ENCODE measurements at places on chromosomes 4 and X.

- no peak for DNase-seq
Measured at GRCh38 chrX:41889317-41890025, 33.9 kb downstream of the CASK start.

GRCh38 chrX:71652405-71652804 lies 14.9 kb upstream of the LOC101059915 start:
- peak; percentile 41 for DNase-seq

GRCh38 chrX:129641469-129641868 lies 13.3 kb downstream of the APLN start:
- DNase-seq = no peak

DNA sequence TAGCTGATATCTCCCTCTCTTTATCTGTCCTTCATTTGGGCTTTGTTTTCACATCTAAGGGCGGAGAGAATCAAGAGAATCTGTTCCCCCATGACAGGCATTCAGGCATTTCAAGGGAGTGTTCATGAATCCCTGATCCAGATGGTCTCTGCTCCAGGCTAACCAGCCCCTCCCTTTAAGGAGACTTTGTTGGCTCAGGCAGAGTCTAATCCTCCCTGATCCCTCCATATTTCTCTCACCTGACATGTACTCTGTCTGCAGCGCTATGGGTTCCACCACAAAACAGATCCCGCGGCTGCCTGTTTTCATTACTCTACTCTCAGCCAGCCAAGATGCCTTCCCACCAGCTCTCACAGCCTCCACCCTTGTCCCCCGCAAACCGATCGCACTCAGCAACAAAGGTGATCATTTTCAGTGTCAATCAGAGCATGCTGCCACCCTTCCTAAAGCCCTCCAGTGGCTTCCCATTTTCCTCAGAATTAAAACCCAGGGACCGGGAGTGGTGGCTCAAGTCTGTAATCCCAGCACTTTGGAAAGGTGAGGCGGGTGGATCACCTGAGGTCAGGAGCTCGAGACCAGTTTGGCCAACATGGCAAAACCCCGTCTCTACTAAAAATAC lies 30.3 kb upstream of the SLC2A9 start:
- no peak for DNase-seq

GRCh38 chr4:155072417-155072816 lies 136.0 kb upstream of the NPY2R start:
- no peak for DNase-seq

DNA sequence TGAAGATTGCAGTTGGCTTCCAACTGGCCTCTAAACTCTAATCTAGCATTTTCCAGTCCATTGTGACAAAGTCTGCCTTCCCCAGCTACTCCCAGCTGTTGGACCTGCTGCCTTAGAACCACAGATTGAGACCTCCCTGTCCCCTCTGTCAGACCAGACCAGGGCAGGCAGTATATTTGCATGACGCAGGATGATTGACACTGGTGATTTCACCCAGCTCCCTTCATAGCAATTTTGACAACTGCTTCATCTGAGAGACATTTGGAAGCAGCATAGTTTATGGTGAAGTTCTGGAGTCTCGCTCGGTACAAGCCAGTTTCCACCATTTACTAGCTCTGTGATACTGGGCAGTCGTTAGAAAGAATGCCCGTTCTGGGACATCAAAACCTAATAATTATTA lies 2.5 kb downstream of the CYP4V2 start:
- no peak for DNase-seq

- no peak for DNase-seq
Measured at GRCh38 chr4:158208963-158209640, 1.2 kb upstream of the TMEM144 start.

DNA sequence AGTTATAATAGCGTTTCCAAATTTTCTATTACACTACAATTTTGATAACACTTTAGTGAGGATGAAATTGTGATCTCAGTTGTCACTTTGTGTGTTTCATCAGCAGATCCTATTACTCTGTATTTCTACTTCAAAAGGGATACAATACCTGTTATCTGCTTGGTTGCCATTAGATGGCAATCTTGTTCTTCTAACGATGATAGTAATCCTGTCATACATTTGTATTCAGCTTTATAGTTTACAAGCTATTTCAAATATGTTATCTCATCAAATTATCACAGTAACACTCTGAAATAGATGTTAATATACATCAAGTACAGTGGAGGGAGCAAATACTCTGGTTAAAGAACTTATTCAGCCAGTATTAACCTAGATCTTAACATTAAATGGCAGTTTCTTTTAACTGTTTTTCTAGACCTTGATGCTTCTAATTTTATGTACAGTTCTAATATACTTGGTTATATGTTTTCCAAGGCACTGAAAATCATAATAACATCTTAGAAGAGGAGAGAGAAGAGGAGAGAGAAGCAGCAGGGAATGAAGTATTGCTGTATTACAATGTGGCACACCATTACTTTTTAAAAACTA lies 292.0 kb downstream of the CCSER1 start:
- no peak for DNase-seq

GRCh38 chr4:141896687-141897086 lies 260.3 kb downstream of the IL15 start:
- DNase-seq = no peak

- no peak for DNase-seq
Measured at GRCh38 chr4:161287678-161288352, 876.0 kb downstream of the FSTL5 start.

DNA sequence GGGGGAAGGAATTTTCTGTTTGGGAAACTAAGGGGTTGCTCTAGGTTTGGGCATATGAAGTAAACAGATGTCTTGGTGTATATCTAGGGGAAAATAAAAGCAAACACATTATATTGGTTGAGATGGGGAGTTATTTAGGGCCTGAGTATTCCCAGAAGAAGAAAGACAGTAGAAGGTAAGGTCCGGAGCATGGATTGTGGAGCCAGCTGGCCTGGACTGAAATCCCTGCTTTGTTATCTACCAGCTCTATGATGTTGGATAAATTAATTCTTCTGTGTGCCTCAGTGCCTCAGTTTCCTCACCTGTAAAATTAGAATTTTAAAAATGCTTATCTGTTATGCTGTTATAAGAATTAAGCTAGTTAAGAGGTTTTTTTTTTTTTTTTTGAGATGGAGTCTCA lies 272.3 kb upstream of the RPS6KA3 start:
- DNase-seq = no peak

GRCh38 chr4:86961605-86962295 lies 26.9 kb downstream of the AFF1 start:
- no peak for DNase-seq

GRCh38 chr4:112513971-112514646 lies 1.9 kb downstream of the NEUROG2 start:
- DNase-seq = no peak

DNA sequence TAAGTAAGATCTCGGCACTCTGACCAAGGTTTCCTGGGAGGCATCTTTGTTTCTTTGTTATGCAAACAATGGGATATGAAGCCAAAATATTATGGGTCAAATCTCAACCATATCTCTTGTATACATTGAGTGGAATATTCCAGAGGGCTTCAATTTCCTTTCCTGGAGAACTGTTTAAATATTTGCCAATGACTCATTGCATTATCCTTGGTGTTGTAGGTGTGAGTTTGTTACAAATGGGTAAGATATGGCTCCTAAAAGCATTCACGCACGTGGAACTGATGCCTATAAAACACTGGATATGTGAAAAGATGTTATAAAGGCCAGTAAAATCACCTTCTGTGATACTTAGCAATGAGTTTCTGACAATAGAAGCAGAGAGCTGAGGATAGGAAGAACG lies 150.5 kb upstream of the WDR1 start:
- DNase-seq = no peak

GRCh38 chrX:72201836-72202536 lies 20.4 kb downstream of the PIN4 start:
- DNase-seq = no peak

DNA sequence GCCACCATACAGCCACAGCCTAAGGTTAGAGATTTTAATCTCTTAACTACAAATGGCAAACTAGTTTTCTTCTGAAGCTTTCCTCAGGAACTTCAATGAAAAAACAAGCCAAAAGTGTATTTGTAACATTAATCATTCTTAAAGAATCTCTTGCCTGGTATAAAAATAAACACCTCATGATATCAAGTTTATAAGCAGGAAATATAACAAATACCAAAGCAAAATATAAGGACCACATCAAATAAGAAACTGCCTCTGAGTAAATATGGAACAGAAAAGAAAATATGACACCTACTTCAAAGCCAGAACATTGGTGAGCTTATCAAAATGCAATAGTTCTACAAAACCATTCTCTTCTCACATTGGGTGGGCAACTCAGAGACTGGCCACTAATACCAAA lies 89.9 kb downstream of the GPC4 start:
- DNase-seq = no peak

DNA sequence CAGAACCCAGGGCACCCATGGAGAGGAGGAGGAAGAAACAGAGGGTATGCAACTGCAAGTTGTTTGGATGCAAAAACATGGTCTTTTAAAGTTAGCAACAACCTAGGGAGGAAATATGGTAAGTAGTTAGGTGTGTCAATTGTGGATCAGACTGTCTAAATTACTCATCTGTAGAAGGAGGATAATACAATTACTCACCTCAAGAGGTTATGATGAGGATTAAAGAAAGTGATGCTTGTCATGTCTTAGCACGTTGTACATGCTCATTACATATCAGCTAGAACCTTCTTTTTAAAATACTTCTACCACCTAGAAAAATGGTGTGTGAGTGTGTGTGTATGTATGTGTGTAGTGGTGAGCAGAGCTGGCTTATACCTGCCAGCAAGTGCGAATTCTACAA lies 2.3 kb upstream of the C1QTNF7 start:
- no peak for DNase-seq

GRCh38 chr4:6252051-6252450 lies 17.6 kb upstream of the WFS1 start:
- DNase-seq = no peak

GRCh38 chr4:164551713-164552040 lies 202.3 kb upstream of the SMIM31 start:
- no peak for DNase-seq

GRCh38 chr4:1590244-1590643 lies 93.9 kb downstream of the FAM53A start:
- DNase-seq = no peak

GRCh38 chr4:59223292-59223941 lies 1976.7 kb upstream of the ADGRL3 start:
- DNase-seq = no peak

DNA sequence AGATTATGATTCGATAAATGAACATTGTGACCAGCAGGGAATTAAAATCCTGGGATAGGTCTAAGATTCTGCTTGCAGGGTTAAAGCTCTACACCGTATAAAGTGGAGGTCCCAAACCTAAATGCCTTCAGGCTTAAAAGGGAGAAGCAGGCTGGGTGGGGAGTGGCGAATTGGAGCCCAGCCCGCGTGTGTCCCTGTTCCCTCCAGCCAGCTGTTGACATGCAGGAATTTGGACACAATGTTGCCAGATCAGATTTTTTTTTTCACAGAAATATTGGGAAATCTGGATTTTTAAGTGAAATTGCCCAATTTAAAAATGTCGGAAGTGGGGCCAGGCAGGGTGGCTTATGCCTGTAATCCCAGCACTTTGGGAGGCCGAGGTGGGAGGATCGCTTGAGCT lies 60.5 kb downstream of the ELF4 start:
- DNase-seq = no peak

- DNase-seq = no peak
Measured at GRCh38 chr4:188869581-188869980, 730.3 kb downstream of the TRIML1 start.

GRCh38 chr4:171186700-171187099 lies 626.5 kb upstream of the GALNTL6 start:
- DNase-seq = no peak

- DNase-seq = no peak
Measured at GRCh38 chrX:18661273-18661672, 10.6 kb downstream of the RS1 start.

DNA sequence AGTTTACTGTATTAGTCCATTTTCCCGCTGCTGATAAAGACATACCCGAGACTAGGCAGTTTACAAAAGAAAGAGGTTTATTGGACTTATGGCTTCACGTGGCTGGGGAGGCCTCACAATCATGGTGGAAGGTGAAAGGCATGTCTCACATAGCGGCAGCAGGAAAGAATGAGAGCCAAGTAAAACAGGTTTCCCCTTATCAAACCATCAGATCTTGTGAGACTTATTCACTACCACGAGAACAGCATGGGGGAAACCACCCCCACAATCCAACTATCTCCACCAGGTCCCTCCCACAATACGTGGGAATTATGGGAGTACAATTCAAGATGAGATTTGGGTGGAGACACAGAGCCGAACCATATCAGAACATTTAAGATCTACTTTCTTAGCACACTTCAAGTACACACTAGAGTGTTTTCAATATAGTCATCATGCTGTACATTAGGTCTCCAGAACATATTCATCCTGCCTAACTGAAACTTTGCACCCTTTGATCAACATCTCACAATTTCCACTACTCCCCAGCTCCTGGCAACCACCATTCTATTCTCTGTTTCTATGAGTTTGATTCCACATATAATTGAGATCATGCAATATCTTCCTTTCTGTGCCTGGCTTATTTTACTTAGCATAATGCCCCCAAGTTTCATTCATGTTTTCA lies 341.0 kb downstream of the ARHGAP24 start:
- DNase-seq = no peak
